Activated CD4-positive, alpha-beta T cell treated with anti-CD3 and anti-CD28 coated beads for 1 hour (primary cell): ENCODE measurements at places on chromosomes 2 and 18.

GRCh38 chr2:19592197-19592596 lies 233.8 kb upstream of the OSR1 start:
- DNase-seq, result no peak

DNA sequence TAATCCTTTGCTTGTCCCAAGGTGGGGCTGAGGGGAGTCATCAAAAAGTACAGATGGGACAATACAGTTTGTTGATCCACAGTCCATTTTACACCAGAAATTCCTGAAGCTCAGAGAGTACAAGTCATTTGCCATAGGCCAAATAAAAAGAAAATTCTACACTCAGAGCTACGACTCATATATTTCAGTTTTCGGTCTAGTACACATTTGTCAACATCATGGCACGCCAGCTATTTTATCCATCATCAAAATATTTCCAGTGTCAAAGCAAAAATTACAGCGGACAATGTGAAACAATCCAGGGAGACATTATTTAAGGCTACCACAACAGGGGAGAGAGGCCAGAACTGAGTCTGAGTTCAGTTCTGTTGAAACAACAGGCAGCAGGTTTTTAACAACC lies 587.5 kb upstream of the DSEL start:
- DNase-seq, result no peak

DNA sequence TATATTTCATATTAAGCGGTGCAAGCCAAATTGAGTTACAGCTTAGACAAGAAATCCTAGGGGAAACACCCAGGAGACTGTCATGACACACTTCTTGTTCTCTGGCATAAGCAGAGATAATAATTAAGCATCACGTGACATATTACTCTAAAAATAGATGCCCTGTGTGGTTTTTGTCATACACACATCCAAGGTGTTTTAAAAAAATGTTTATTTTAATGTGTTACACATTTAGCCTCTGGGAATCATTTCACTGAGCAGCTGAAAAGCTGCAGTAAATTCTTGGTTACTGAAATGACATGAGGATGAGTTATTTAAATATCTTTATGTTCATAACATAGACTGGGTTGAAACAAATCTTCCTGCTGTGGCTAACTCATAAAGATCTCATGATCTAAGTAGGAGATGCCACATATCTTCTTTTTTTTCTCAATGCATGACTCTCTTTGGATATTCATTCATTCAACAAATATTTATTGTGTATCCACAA lies 38.0 kb upstream of the ERMN start:
- DNase-seq, result no peak

DNA sequence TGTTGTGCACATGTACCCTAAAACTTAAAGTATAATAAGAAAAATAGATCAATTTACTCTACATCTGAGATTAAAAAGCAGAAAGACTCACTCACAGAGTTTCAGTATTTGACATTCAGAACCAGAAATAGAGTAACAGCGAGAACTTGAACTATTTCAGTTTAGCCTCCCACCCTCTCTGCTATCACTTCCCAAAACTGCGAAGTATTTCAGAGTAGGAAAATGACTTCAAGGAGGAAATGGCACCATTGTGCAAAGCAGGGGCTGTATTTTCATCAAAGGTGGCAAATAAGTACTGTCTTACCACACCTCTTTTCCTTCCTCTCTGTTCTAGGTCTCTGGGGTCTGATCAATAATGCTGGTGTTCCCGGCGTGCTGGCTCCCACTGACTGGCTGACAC lies 13.6 kb downstream of the DHRS9 start:
- DNase-seq, result no peak

DNA sequence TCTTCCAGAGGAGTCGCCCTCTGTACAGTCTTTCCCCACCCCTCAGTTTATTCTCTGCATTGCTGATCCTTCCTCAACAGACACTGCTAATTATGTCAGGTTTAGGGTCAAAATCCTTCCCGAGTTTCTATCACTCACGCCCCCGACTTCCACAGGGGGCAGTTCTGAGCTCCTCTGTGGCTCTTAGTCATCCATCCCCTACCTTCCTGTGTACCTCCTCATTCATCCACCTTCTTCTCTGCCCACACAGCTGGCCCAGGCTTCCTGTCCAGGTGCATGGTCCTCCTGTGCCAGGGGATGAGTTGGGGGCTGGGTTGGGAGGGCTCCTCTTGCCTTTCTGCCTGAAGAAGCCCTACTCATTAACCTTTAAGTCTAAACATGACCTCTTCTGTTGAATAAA lies 202.9 kb downstream of the ARL4C start:
- no peak for DNase-seq

DNA sequence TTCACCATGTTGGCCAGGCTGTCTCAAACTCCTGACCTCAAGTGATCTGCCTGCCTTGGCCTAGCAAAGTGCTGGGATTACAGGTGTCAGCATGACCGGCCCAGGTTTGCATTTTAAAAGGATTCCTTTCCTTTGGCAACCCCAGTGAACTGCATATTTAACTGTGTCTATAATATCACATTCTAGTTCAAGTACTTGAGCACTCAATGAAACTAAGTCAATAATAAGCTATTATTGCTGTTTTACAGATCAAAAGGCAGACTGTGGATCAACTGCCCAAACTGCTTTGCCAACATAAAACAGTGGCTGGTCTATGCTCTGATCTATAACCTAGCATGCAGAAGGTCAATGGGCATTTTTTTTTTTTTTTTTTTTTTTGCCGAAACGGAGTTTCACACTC lies 144.5 kb downstream of the USP34 start:
- no peak for DNase-seq
